Activated gamma-delta T cell treated with anti-CD3 and anti-CD28 coated beads, Interleukin-2, amount 50 U/mL, for 16 hours (primary cell): ENCODE measurements at places on chromosomes 7 and 10.

DNA sequence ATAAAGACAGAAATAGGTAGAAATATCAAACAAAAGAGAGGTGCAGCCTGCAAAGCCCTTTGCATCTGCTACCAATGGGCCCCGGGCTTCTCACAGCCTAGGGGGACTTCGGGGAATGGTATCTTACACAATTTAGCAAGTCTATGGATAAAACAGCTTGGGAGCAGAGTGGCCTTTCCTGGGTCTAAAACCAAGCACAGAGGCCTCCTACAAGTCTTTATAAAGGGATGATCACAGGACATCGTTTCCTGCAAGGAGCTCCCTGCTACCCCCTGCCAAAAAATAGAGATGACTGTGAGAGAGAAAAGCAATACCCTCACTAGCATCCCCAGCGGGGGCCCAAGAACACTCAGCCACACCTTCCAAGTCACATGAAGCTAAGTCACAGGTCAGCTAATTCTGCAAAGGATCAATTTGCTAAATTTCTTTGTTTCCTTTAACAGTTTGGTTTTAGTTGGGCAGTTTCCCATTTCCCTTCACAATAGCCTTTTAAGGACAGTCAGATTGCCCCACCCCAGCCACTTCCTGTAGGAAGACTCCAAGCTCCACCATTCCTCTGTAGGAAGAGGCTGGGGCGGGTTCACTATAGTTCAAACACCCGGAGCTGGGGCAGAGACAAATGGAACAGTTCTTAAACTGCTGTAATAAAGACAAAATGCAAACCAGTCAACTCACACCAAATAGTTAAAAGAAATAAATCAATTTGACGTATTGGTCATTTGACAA is 105.5 kb downstream of the SLIT1 start:
- no peak for DNase-seq

- no peak for DNase-seq
Observed at GRCh38 chr10:62554632-62555199, 180.5 kb downstream of the ZNF365 start.

GRCh38 chr7:75885036-75885435 is 6.2 kb downstream of the RHBDD2 start:
- DNase-seq = no peak

- DNase-seq = no peak
Observed at GRCh38 chr7:104552102-104552501, 223.7 kb downstream of the LHFPL3 start.

GRCh38 chr7:48158404-48158803 is 12.9 kb upstream of the ABCA13 start:
- no peak for DNase-seq

DNA sequence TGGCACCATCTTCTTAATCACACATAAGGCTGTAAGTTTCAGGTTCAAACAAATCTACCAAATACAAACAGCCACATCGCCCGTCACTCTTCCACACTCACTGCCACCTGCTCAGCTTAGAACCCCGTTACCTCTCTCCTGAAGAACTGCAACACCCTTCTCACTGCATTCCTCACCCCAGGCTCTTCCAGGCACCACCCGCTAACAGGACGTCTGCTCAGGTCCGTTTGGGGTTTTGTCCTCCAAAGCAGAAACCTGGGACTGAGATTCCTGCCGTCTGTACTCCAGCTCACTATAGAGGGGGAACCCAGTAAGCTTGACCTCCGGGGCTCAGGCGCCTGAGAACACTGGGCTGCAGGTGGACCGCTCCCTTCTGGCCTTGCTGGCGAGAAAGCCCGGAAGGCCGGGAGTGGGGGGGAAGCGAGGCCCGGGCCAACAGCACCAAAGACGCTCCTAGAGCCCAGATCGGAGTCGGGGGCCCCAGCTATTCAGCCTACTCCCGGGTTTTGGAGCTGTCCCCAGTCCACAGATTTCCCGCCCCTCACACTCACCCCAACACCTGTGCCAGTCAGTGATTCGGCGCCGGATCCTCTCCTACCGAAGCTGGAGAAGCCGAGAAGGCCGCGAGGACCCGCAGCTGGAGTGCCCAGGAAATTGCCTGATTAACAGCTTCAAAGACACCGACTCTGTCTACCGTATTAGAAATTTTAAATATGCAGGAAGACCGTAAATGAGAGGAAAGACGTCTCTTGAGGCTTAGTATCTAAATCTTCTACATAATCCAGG is at the start of gene AP3M1:
Gene AP3M1 (minus strand): TSS at position 625 of the 786 bp plus-strand sequence. CDS start 12,449 bp downstream, outside the sequence.
- peak; percentile 69 for DNase-seq

DNA sequence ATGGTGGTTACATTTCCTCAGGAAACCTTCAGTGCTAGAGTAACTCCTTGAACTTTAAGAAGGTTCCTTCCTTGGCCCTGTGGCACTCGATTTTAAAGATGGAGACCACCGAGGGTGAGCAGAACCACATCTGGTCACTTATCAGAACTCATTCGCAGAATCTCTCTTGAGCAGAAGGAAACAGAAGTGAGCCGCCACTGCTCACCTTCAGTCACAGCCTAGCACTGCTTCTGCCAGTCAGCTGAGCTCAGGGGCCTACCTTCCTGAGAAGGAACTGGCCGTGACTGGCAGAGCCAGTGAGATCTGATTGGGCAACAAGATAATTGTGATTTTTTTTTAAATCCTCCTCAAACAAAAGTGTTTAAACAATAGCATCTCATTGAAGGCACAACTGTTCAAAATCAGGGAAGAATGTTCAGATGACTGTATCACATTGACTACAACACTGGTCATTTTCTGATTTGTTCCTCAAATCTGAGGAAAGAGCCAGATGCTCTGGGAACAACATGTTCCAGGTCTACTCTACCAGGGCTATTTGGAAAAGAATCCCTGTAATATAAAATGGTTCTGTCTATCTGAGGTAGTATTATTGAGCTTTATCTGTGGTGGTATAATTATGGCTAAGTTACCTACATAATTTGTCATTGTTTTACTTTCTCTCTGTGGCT is 2.7 kb upstream of the SYPL1 start:
- no peak for DNase-seq

- no peak for DNase-seq
Observed at GRCh38 chr7:78296644-78297371, 498.2 kb downstream of the PHTF2 start.

DNA sequence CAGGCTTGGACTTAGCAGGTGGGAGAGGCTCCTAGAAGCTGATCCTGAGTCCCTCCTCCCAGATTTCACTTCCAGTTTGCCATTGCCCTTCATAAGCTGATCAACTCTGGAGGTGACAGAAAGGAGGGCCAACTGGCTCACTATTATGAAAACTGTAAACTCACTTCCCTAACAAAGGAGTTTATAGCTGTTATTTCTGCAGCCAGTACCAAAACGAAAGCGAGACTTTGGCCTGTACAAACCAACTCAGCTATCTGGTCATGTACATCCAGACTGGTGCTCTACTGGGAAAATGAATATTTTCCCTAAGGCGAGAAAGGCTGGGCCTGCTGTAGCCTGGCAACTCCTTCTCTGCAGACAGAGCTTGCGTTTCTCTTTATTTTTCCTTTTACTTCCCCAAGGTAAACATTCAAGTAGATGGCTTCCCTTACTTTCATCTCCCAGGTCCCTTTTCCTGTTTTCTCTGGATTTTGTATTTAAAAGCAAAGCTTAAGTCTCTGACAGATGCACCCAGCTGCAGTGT is 54.7 kb downstream of the GALNT17 start:
- no peak for DNase-seq

- no peak for DNase-seq
Observed at GRCh38 chr10:49113741-49114141, 1.6 kb downstream of the VSTM4 start.

DNA sequence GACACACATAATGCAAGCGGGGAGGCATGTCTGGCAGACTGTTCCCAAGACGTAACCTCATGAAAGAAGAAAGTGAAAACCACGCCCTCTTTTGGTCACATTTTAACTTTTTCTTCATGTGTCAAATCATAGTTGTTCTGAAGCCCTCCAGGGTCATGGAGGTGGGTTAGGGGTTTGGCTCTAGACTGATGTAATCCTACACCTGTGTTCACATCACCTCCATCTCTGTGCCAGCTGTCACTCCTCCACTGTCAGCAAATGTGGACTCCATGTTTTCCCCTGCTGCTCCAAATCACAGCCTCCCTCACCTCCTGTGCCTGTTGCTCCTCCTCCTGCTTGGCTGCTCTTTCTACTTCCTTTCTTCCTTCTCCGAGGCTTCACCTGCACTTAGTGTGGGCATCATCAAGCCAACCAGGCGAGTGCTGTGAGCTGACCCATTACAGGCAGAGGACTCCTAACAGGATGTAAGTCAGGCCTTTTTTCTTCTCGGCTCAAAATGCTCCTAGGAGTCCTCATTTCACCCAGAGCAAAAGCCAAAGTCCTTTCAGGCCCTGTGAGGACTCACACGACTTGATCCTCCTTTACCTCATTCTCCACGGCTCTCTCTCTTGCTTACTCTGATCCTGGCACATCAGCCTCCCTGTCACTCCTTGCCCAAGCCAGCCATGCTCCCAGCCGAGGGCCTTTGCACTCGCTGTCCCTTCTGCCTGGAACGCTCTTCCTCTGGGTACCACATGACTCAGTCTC is 66.4 kb upstream of the IFRD1 start:
- DNase-seq = no peak

DNA sequence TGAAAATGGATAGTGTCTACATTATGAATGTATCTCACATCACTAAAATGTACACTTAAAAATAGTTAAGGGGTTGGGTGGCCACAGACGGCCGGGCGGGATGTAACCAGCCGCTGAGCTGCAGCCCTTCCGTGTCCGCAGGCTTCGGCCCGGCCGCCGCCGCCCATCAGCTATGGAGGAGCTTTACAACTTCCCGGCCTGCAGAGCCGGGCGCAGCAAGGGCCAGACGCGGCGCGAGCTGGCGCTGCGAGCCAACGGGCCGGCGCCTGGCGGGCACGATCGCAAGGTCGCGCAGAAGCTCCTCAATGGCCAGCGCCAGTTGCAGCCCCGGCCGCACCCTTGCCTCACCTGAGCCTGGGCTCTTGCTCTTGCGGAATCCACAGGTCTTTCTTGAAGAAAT is 69.1 kb downstream of the KMT2C start:
- DNase-seq = no peak

- no peak for DNase-seq
Observed at GRCh38 chr10:48613016-48613415, 8.1 kb upstream of the ARHGAP22 start.

GRCh38 chr10:114038819-114039218 is 4.8 kb upstream of the ADRB1 start:
- no peak for DNase-seq

DNA sequence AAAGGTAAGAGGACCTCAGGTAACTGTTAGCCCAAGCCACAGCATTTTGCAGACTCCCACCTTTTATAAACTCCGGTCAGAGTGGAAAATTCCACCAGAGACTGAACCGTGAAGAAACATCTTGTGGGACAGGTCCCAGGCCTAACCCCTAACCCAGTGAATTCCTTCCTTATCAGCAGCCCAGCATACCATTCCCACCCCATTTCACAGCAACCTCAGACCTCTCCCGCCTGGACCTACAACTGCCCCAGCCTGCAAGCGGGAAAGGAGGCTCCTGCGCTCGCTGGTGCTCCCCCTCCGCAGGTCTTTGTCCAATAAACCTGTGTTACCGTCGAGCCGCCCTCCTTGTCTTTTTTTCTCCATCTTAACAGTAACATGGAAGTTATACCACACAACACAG is 736.6 kb downstream of the MAGI2 start:
- DNase-seq = no peak

DNA sequence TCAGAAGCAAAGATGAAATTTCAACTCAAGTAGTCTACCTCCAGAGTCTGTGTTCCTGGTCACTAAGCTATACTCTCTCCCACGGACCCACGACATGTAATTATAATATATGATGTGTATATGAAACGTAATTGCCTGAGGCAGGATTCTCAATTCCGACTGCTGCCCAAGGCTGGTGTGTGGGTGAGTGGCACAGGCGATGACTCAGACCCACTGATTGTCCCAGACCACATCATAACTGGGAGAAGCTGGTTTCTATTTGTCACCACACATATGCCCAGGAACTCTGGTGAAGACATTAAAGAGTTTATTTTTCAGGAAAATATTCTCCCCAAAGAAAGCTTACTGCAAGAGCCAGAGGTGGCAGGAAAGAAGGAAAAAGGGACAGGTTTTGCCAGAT is 219.3 kb downstream of the JAZF1 start:
- no peak for DNase-seq

DNA sequence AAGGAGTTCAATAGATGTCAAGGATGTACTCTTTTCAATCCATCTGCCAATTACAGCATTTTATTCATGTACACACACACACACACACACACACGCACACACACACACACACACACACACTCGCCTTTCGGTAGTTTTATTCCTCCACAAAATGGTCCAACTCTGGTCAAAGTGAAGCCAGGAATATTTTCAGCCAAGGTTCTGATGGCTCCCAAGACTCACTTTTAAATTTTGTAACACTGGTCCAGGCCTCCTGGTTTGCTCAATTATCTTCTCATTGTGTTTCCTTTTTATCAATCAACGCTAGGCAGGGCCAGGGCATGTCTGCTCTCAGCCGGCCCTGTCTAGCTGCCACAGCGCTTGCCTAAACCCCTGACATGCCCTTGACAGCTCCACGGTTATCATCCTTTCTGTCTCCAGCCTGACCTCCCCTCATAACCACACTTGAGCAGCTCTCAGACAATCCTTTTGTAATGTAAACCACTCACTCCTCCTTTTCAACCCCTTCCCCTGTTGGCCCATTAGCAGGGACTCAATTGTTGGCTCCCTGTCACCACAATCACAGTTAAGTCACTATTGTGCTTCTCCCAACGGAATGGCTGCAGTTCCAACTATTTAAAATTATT is 115.1 kb downstream of the ICA1 start:
- no peak for DNase-seq

GRCh38 chr7:42315103-42315502 is 78.1 kb upstream of the GLI3 start:
- no peak for DNase-seq

GRCh38 chr10:688312-689120 is 952 bp downstream of the DIP2C start:
- DNase-seq = no peak

GRCh38 chr7:73707045-73707631 is 12.3 kb downstream of the STX1A start:
- no peak for DNase-seq

DNA sequence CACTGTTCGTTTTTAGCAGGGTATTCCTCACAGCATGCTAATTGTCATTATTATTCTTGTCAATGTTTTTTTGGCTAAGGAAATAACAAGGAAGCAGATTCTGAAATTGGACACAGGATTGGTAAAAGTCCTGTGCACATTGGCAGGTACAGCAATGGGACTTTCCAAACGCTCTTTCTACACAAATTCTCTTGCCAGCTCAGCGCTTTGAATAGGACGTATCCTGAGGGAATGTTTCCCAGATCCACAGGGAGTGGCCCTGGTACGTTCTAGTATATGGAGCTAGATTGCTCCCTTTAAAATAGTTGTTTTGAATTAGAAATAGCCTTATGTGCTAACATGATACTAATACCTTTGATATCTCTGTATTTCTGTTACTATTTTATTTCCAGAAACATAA is 82.8 kb upstream of the GRB10 start:
- DNase-seq = no peak

GRCh38 chr7:44261240-44261639 is 60.5 kb downstream of the YKT6 start:
- DNase-seq = no peak

DNA sequence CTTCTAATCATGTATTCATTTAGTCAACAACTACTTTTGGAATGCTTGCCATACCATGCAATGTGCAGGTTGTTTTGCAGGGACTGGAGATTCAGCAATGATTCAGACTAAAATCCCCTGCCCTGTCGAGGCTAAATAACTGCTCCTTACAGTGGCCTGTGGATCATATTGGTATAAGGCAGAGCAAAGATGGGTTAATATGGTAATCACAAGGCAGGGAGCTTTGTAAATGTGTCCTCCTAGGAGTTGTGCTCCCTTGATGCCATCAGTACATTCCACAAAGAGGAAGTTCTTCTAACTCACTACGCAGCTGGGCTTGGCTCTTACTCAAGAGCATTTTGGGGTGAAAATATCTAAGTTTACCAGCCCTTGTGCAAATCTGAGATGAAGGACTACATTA is 614 bp upstream of the IFIT2 start:
- no peak for DNase-seq
